ENCODE measurements at places on chromosomes 7 and 10.

DNA sequence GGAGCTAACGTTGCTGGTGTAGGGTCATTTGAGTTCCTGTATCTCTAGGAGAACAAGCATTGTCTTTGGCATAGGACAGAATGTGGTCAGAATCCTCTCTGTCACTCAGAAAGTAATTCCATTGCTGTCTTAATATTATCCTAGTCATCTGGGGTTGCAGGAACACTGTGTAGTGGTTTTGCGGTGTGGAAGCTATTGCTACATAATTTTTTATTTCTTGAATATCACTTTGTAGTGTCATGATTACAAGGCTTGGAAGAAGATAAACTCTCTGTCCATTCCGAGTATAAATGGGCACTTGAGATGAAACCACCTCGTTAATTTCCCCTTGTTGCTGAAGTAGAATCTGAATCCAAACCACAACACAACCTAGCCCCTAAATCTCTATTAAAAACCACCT lies 919.2 kb downstream of the LRMDA start:
- peak; percentile 31 for DNase-seq

- DNase-seq, result peak; percentile 43
These were observed 245.3 kb downstream of the KCNMA1 start for GRCh38 chr10:77392236-77392721.

- no peak for DNase-seq
These were observed 881 bp upstream of the SSBP1 start for GRCh38 chr7:141737118-141737835.

- peak; percentile 82 for DNase-seq
These were observed 85.8 kb upstream of the EGFR start for GRCh38 chr7:54932818-54933543.

GRCh38 chr10:132762267-132762666 lies 23.7 kb downstream of the NKX6-2 start:
- no peak for DNase-seq

DNA sequence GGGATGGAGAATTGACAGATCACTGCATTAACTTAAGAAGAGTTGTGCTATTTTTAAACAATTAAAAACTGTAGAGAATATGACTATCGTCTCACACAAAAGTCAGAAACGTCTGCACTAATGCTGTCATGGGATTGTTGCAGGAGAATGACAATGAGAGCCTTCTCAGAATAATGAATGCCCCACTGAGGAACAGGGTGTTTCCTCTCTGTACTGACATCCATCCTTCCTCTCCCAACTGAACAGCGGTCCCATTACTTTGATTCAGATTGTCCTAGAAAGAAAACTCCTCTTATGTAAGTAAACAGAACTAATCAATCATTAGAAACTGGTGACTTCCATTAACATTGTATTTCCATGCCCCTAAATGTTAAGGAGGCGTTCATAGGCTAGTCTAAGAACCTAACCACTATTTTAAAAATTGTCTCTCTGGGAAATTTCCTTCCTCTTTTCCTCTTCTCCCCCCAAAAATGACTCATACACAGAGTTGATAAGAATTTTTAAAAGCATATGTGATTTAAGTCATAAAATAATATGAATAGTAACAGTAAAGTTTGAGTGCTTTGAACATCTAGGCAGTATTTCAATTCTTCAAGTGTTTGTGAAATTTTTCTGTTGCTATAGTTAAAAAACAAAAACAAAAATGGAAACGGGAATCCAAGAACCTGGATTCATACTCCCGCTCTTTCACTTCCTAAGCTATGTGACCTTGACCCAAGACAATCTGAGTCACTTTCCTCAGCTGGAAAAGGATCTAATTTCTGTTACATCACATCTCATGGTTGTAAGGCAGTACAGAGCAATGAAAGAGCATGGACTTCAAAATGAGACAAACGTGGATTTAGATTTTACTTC lies 12.7 kb upstream of the MACC1 start:
- peak; percentile 79 for DNase-seq

DNA sequence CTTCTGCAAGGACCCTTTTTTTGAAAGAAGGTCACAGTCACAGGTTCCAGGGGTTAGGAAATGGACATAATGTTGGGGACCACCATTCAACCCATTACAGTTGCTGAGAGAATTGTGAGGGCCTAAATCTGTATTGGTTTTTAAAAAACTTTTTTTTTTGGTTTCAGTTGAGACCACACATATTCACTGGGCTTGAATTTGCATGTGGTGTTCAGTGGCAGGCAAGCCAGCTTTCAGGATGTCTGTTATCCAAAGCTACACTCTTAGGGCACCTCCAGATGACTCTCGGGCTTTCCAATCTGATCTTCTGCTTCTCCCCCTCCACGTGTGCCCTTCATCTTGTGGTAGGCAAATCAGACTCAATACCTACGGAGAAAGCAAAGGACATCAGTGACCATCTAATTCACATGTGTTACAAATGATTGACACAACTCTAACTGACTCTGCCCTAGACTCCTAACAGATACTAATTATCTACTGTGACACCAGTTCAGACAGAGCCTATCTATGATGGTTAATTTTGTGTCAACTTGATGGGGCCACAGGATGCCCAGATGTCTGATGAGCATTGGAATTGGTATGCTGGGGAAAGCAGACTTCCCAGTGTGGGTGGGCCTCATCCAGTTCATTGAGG lies 93.3 kb upstream of the ELMO1 start:
- DNase-seq, result no peak

GRCh38 chr10:72068901-72069446 lies 19.4 kb downstream of the SPOCK2 start:
- no peak for DNase-seq

DNA sequence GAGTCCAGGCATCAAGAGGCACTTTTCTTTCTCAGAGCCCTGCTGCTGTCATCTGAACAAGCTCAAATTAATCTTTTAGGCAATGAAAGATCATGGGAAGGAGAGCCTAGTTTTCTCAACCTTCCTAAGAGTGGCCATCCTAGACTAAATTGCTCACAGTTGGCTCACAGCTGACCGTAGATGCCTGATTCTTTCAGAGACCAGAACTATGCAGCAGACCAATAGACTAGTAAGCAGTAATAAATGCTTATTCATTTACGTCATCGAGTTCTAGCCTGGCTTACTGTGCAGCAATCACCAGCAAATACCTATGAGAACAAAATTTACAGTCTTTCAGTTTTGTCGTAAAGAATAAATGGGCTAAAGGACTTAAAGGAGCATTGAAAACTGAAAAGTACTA lies 602.9 kb upstream of the GHITM start:
- no peak for DNase-seq

DNA sequence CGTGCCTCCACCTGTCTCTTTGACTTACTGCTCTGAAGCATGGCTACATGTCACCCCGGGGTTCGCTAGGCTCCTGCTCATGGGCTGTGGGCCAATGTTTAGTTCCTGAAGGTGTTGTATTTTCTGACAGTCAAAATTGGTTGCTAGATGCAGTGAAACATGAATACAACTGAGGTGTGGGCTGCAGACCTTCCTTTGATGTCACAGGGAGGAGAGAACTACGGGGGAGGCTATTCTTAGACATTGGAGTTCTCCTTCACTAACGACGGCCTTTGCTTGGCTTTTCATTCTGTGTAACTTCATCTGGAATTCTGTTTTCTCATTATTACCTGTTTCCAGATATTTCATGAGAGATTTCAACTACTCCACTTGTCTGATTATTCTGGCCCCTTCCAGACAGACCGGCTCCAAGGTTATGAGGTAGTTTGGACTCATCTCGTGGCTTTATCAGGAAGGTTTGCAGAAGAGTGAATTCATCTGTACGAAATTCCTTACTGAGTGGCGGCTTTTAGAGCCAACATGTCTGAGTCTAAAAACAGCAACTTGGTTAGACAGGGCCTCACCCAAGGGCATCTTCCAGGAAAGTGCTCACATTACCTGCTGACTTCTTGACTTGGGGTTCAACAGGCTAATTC lies 774.7 kb downstream of the SUGCT start:
- no peak for DNase-seq

DNA sequence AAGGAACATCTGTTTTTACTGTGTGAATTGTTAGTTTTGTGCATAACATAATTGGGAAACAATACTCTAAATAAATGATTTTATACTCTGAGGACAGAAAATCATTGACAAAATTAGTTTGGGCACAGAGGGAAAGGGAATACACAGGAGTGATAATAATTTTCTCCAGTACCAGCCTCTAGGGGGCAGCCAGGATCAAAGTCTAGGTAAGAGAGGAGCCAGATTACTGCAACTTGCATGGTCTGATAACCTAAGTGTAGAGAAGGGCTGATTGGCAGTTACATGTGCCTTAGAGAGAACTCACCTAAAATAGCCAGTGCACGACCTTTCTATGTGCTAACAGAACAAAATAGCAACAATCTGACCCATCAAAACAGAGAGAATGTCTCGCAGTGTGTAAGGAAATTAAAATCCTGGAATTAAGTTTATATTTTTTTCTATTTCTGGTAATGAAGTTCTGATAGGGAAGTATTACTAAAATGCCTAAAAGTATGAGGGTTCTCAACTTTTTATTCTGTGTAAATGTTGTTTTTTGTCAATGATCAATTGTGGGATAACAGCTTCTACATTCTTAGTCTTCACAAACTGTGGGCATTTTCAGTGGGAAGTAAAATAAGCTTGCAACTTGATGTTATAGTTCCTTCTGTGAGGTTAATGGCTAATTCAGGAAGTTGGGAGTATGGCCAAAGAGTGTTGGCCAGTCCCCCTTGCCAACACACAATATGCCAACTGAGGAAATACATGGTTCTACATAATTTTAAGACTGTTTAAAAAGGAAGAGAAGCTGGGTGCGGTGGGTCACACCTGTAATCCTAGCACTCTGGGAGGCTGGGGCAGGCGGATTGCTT lies 66.4 kb downstream of the EXOC6 start:
- DNase-seq, result peak; percentile 46

DNA sequence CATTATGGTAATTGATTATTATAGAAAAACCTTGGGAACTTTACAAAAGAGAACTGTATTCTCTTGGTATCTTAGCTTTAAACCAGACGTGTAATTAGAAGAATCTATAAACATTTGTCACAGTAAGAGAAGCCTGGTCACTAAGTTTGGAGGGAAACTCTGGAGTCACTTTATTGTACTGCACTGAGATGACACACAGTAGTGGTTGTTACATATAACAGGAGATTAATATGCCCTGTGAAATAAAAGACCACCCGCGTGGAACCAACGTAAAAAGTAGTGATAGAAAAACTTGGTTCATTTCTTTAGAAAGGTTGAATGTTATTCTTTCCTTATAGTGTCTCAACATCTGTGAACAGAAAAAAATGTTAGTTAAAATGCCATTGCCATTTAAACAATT lies 416.1 kb downstream of the MDFIC start:
- no peak for DNase-seq
